Activated CD4-positive, CD25-positive, alpha-beta regulatory T cell treated with anti-CD3 and anti-CD28 coated beads, Interleukin-2, amount 50 U/mL, for 24 hours (primary cell): ENCODE measurements at places on chromosomes 1 and 21.

DNA sequence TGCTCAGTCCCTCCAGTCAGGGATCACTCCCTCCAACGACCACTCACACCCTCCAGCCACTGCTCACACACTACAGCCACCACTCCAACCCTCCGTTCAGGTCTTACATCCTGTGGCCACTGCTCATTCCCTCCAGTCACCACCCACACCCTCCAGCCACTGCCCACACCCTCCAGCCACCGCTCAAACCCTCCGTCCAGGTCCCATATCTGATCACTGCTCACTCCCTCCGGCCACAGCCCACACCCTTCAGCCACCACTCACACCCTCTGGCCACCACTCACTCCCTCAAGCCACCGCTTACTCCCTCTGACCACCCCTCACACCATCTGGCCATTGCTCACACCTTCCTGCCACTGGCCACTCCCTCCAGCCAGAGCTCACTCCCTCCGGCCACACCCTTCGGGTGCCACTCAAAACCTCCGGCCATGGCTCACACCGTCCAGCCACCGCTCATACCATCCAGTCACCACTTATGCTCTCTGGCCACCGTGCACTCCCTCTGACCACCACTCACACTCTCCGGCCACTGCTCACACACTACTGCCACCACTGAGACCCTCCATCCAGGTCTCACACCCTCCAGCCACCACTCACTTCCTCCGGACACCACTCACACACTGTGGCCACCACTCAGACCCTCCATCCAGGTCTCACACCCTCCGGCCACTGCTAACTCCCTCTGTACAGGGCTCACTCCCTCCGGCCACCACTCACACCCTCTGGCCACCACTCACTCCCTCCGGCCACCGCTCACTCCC is 4.7 kb upstream of the TFF1 start:
- no peak for ATAC-seq

DNA sequence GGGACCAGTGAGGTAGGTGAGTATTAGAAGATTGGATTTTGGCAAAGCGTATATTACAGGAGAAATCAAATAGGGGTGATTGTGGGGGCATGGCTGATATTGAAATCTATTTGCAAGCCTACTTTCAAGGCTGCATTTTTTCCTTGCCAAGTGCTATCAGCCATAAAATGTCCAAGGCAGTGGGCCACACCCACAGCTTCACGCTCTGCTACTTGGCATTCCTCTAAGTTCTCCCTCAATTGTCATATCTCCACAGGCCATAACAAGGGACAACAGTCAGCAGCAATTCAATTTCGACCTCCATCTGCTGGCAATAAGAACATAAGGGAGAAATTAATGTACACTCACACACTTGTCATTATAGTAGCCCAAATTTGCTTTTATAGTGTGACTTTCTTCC is 667.1 kb upstream of the PKN2 start:
- ATAC-seq = no peak

GRCh38 chr21:17454315-17455027 is 58.4 kb upstream of the CXADR start:
- ATAC-seq = peak; percentile 69

DNA sequence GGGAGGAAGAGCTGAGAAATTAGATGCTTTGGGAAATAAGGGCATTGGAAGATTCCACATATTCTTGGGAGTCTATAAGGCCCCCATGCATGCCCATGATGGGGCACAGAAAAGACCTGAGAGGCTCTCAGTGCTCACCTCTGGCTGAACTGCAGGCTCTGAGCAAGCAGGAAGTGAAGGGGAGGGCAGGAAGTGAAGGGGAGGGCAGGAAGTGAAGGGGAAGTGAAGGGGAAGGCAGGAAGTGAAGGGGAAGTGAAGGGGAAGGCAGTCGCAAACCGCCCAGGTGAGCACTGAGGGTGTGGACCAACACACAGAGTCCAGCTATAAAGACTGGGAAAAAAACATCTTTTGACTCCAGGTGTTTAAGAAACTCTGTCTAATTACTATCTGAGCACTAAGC is 3.5 kb downstream of the KRTAP10-9 start:
- no peak for ATAC-seq

GRCh38 chr1:153483776-153484175 is 23.3 kb upstream of the S100A7 start:
- ATAC-seq = no peak

DNA sequence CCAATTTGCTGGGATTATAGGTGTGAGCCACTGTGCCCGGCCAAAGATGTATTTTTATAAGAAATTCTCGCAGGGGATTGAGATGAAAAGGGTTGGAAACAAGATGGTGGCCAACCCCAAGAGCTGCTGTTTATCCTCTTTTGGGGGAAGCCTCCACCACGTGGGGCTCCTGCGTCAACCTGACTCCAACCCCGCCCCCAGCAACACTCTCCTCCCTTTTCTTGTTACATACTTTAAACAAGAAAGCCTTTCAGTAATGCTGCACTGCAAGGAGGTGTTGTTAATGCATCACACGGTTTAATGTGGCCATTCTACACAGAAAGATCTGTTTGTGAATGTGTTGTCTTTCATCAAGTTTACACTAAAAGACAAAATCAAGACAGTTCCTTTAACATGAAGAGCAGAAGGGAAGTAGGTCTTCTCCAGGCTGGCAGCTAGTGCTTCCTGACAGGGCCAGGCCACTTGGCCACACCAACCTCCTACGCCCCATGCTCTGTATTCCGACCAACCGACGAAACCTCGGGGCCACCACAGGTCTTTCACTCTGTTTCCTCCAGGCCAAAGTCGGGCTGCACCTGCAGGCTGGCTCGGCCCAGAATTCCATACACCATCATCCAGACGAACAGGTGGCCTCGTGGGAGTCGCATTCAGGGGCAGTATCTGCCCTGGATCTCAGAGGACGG is 25.9 kb downstream of the C2CD2 start:
- ATAC-seq = no peak

DNA sequence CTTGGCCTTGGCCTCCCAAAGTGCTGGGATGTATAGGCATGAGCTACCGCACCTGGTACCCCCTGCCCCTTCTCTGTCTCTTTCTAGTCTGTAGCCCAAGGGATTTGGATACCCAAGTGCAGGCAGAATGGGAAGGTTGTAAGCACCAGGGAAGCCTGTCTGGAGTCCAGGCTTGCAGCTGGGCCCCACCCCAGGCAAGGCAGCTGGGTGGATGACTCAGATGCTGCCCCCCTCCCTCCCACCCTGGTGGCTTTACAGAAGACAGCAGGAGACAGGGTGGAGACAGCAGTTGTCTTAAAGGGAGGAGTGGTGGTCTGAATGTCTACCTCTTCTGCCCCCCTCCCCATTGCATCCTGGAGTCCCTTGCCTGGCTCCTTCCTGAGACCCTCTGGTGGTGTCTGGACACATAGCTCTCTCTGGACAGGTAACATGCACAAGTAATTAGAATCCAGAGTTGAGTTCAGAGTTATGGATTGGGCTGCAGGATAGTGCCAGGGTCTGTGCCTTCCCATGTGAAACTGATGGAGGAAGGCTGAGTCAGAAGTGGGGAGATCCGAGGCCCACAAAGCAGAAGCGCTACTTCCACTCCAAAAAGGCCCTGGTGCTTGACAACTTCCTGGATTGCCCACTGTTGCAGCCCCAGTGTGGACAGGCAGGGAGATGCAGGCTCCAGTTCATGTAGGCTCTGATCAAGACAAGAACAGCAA is 5.1 kb downstream of the LMNA start:
- ATAC-seq = no peak
